ENCODE measurements at places on chromosomes 5 and 9.

DNA sequence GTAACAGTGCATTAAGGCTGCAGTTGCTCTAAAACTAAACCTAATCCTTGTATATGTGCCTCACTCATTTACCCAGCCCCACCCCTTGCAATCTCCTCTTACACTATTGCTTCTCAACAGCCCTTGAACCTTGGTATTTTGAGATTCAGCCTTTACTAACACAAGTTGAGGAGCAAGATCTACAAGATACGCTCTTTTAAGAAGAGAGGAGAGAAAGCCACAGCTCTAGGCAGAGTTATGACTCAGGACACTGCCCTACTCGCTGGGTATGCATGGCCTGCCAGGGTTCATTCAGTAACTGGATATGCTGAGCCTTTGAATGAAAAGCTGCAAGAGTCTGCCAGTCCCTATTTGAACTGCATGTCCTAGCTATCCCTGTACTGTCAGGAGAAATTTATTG is 219.5 kb downstream of the PCSK5 start:
- no peak for DNase-seq

- DNase-seq, result no peak
Measured at GRCh38 chr5:137095597-137095996, 403.5 kb downstream of the SPOCK1 start.

DNA sequence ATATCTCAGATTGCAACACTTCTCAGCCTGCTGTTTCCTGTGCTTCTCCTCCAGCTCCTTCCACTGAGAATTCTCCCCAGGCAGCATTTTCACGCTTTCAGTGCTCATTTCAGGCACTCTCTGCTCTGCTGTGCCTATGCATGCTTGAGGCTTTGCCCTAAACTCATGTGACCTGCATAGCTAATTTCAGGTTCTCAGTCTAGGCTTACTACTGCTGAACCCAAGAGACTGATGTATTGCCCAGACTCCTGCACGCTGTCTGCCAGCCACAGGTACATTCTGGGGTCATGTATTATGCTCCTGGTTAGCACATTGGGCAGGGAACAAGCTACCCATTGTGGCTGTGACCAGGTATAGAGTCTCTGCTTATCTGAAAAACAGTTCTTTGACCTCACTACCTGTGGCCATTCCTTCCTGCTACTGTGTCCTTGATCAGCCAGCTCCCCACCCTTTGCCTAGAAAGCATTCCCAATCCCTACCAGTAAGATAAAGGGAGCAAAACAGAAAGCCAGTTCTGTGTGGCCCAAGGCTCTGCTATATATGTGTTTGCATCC is 34.7 kb downstream of the PIP5K1B start:
- no peak for DNase-seq

- peak; percentile 59 for DNase-seq
Measured at GRCh38 chr5:157271740-157272271, 5.9 kb downstream of the CYFIP2 start.

DNA sequence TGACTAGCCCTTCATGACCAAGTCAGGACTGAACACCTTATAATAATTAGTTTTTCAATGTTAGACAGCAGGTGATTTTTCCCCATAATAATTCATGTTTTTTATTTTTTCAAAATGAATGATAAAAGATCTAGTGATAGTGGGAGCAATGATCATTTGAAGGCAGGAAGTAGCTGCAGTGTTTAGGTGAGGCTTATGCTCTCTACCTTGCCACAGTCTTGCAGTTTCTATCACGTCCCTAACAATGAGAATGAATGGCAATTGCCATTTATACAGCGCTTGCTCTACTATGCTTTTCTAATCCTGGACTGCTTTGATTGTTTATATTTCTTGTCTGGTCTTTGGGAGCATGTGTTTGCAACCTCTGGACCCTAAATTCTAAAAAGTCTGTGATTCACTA is 367.8 kb upstream of the RIOK2 start:
- DNase-seq, result no peak

GRCh38 chr5:105392710-105393149 is 1830.1 kb upstream of the NUDT12 start:
- no peak for DNase-seq

- no peak for DNase-seq
Measured at GRCh38 chr9:108186642-108187395, 669.0 kb downstream of the ACTL7B start.

DNA sequence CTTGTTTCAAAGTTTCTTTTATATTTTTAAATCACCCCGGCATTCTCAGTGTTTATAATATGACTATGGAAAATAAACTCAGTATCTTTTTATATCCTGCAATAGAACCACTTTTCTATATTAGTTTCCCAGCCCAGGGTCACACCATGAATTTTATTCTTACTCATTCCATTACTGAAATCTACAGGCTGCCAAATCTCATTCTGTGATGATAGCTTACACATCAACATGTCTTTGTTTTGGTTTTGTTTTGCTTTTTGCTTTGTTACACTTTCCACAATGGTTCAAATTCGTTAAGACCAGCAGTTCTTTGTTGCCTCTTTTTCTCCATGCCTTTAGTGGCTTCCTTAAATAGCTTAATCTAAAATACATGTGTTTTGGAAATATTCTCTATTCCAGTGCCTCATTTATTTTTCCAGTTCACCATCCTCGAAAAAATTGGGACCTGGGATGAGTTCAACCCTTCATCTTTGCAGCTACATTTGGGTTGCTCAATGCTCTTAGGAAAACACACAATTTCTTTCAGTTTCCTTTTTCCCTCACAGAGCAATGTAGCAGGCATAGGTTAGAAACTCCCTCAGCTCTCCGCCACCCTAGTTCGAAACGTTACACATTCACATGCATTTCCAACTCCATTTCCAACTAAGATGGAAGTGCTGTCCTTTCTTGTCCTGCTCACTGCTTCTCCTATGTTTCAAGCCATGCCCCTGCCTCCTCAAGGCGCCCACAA is 1146.3 kb downstream of the MAT2B start:
- DNase-seq, result no peak

DNA sequence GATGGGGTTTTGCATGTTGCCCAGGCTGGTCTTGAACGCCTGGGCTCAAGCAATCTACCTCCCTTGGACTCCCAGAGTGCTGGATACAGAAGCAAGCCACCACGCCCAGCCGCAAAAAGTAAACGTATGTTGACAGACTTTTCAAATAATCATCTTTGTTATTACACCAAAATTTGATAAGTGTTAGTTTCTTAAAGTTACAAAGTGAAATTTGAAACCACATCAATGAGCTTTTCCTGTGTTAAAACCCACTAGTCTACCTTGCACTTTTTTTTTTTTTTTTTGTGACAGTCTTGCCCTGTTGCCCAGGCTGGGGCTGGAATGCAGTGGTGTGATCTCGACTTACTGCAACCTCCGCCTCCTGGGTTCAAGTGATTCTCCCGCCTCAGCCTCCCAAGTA is 29.9 kb downstream of the SPACA9 start:
- peak; percentile 38 for DNase-seq

- DNase-seq, result no peak
Measured at GRCh38 chr5:135225856-135226560, 173.0 kb downstream of the MACROH2A1 start.

DNA sequence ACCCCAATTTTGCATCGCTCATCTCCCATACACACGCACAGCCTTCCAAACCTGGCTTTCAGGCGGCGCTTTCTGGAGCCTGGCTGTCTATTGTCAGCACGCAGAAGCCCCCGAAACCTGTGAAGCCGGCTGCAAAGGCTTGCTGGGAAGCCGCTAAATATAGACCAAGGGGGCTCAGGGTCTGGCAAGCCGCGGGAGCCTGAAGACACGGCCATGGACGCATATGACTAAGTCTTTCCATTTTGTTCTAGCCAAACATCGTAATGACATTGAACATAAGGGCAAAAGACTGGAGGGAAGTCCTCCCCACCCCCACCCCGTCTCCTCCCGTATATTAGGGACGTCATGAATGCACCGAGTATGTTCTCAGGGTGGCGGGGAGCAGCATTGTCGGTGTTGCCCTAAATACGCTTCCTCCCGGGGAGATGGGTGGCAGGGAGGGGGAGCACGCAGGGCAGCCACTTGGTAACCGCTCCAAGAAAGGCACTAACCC is 1.1 kb downstream of the CTNND2 start:
- no peak for DNase-seq

DNA sequence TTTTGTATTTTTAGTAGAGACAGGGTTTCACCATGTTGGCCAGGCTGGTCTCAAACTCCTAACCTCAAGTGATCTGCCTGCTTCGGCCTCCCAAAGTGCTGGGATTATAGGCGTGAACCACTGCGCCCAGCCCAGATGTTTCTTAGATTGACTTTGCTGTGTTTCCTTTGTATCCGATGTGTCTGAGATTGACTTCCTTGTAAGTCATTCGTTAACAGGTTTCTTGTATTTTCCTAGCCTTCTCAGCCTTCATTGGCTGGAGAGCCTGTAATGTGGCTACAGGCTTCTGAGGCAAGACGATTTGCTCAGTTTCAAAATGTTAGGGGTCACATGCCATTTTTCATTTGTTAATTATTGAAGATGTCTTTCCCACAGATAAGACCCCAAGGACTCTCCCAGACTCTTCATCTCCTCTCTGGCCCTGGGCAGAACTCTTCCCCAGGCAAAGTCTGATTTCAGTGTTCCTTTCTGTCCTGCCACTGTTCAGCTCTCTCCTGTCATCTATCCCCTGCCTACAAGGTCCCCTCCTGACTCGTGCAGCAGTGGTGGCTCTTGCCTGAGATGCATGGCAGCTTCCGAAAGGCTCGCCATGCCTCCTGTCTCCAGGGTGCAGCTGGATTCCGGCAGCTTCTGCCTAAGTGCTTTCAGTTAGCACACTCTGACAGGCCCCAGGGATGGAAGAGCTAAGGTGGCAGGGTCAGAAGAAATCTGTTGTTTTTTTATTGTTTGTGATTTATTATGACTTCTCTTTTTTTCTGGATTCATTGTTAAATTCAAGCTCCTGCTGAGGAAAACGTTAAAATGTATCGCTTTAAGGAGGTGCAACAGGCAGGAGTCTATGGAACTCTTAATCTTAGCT is 206.4 kb downstream of the AOPEP start:
- DNase-seq, result no peak

GRCh38 chr5:67543720-67544270 is 347.2 kb upstream of the CD180 start:
- no peak for DNase-seq

DNA sequence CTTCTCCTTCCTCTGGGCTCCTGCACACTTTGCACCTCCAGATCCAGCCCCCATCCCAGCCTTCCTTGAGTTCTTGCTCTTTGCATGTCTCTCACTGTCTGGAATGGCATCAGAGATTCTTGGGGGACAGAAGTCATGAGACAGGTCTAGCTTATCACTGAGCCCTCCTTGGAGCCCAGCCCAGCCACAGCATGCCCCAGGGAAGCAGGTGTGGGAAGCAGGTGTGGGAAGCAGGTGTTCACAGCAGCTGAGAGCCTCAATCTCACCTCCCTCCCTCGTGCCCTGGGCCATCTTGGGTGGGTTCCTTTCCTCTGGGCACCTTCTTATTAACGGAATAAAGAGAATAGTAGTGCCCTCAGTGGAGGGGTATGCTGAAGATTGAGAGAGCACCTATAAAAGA is 27.2 kb downstream of the SLC6A7 start:
- no peak for DNase-seq

- DNase-seq, result no peak
Measured at GRCh38 chr5:54357408-54358058, 47.2 kb upstream of the ARL15 start.

DNA sequence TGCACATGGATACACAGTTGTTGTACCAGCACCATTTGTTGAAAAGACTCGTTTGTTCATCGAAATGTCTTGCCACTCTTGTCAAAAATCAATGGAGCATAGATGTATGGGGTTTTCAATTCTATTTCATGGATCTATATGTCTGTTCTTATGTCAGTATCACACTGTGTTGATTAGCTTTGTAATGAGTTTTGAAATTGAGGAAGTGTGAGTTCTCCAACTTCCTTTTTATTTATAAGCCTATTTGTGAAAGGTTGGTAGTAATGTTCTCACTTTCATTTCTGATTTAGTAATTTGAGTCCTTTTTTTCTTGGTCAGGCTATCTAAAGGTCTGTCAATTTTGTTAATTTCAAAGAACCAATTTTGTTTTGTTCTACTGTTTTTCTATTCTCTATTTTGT is 26.1 kb downstream of the ZNF510 start:
- no peak for DNase-seq

GRCh38 chr9:22229069-22229468 is 217.6 kb upstream of the DMRTA1 start:
- no peak for DNase-seq

GRCh38 chr9:106467113-106467864 is 395.7 kb upstream of the ZNF462 start:
- DNase-seq, result no peak

DNA sequence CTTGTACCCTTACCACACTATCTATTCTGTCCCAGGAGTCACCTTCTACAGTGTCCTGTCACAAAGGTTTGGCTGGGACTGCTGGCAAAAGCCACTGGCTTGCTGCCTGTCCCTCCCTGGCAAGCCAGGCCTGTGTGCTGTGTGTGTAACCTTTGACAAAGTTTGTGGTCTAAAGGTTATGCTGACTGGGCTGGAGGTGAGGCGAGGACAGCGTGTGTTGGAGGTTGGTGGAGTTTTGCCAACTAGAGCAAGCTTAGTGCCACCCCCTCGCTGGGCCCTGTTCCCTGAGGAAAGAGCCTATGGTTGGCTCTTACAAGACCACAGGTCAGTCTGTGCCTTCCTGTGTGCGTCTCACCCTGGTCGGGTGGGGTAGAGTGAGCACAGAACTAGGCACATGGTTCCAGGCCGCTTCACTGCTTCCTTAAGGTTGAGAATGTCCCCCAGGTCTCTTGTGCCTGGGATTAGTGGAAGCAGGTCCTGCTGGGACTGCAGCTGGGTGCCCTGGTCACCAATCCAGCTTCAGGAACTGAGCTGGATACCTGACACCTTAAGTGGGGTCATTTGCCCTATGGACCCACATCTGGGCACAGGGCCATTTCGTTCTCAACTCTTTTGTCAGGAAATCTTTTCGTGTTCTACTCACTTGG is 152.2 kb downstream of the GADD45G start:
- DNase-seq, result no peak

DNA sequence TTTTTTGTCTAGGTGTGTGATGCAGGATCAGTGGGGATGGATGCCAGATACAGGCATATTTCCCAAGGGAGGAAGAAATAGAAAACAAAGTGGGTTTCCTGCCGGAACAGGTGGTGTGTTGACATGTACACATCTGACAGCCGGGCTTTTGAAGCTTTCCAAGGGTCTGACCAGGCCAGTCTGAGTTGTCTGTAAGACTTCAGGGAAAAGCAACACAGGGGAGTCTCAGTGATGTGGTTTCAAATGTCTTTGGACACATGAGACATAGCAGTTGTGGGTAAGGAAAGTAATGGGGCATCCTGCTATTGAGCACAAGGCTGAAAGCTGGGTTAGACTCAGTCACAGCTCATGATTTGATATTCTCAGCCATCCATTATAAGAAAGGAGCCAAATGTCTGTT is 274.9 kb downstream of the PIK3R1 start:
- DNase-seq, result no peak
